Thoracic aorta (tissue), 2 donors: ENCODE measurements at places on chromosomes 13 and 19. TPM values are rescaled to one million over a fixed set of nuclear protein-coding genes. Genes with fewer than 3 reads are reported as not detected.

GRCh38 chr19:56177564-56178243 is 1.9 kb downstream of the GALP start:
- no peak for DNase-seq

DNA sequence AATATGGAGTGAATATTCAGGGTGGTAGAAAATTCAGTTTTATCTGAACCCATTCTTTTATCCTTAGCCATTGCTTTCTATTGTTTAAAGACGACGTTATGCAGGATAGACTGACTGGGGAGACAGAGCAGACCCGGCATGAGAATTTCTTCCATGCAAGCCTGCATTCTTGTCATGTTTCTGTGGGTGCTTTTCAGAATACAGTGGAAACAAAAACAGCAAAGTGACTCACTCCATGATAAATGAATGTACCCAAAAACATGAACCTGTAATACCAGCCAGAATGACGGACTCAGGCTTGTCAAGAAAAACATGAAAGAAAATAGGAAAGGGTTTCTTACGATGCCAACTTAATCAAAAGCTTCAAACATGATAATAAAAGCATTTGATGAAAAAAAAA is 924.0 kb downstream of the EFNB2 start:
- no peak for DNase-seq

- DNase-seq = no peak
These were observed 47.2 kb upstream of the POMP start for GRCh38 chr13:28611654-28612131.

- no peak for DNase-seq
These were observed 1.6 kb downstream of the ADAMTS10 start for GRCh38 chr19:8608941-8609278.

GRCh38 chr19:18503337-18503970 is 18.4 kb downstream of the ELL start:
- no peak for DNase-seq

GRCh38 chr19:12453495-12453894 is 12.7 kb upstream of the ZNF443 start:
- DNase-seq = no peak

Gene ZNF439
- total RNA-seq = 13.8 TPM

DNA sequence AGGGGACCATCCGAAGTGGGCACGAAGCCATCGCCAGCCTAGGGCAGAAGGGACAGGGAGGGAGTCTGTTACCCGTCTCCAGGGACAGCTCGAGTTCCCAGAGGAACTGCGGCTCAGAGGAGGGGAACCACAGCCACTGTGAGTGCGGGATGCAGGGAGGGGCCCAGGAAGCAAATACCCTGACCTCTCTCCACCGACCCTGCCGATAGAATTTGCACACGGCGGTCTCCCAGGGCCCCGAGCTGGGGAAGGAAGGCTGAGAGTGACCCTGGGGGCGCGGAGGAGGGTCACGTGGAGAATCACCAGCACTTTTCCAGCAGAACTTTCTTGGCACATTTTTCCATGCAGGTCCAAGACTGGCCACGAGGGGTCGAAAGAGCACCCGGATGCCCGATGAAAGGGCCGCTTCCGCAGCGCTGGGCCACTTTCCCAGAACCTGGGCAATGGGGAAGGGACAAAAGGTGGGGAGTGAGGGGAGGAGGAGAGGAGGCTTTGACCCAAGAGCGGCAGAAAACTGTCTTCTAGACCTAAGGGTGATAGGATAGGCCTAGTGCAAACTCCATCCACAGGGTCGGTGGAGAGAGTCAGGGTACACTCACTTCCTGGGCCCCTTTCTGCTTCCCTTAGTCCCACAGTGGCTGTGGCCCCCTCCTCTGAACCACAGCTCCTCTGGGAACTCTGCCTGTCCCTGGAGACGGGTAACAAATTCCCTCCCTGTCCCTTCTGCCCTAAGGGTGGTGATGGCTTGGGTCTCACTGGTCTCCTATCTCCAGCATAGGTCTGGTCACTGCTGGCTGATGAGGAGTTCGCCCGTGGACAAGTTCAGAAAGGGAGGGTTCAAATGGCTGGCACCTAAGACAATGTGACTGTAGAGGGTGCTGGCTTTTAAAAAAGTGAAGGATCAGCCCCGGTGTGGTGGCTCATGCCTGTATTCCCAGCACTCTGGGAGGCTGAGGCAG is 5.3 kb upstream of the GPR4 start:
- DNase-seq = no peak

GRCh38 chr19:30742406-30742938 is 370.3 kb downstream of the ZNF536 start:
- no peak for DNase-seq

- DNase-seq = no peak
These were observed 5.3 kb downstream of the BTBD2 start for GRCh38 chr19:2010135-2010668.

DNA sequence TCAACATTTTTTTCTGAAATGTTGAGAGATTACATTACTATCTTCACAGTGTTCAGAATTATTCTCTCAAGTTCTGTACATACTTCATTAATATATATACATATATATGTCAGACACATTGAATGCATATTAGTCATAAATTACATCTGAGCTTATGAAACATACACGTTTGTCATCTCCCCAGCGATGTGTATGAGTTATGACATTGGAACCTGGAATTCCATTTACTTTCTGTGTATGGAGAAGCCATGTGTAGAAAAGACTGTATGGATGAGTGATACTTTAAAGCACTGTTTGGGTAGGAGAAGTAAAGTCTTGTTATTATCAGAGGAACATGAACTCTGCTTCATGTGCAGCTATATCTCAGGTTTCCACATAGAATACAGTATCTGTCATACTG is 167.2 kb downstream of the FGF14 start:
- DNase-seq = no peak

Gene PLK5
- total RNA-seq = not detected
